ENCODE measurements at places on chromosomes 7 and 10.

DNA sequence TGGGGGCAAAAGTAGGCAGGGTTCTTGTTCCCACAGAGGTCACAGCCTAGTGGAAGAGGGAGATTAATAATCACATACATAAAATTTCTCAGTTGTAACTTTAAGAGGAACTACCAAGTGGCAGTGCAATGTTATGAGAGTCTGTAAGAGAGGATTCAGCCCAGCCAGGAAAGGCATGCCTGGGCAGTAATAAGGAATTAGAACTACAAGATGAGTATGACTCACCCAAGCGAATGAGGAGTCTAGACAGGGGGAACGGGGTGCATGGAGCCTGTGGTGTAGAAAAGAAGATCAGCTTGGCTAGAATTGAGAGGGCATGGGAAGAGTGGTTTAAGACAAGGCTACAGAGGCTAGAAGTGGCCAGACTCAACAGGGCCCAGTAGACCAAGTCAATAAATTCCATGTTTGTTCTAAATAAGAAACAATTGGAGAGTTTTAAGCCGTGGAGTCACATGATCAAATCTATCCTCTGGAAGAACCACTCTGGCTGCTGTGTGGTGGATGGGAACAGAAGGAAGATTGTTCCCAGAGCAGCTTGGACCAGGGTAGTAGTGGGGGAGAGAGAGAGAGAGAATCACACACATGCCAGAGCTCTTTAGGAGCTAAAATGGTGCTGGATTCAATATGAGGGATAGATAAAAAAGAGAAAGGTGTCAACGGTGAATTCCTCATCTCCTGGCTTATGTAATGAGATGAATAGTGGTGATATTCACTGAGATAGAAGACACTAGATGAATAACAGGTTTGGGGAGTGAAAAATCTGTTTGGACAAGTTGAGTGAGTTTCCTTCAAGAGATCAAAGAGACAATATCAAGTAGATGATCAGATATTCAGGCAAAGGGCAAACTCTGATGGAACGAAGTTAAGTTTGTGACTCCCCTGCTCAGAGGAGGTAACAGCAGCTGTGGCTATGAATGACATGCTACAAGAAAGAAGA, 265.1 kb downstream of the FGFR2 start:
- no peak for DNase-seq

GRCh38 chr7:129746857-129747529, 135.5 kb downstream of the NRF1 start:
- DNase-seq: no peak

DNA sequence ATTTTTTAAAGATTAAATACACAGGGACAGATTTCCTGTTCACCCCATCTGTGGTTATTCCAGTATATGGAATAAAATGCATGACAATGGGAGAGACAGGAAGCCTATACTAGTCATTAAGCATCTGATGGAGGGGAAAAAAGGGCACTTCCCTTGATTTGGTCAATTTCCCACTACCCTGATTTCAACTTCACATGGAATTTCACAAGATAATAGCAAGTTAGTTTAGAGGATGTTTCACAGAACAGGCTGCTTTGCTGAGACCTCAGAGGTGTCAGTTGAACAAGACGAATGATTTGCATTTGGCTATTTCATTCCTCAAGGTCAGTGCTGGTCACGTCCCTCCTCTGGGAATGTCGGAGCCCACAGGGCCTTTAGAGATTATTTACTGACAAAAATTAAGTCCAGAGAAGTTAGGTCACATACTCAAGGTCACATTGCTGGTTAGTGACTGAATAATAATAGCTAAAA, 4.7 kb upstream of the ITPRIP start:
- no peak for DNase-seq

GRCh38 chr7:76356823-76357222, 2.0 kb downstream of the YWHAG start:
- peak; percentile 29 for DNase-seq

DNA sequence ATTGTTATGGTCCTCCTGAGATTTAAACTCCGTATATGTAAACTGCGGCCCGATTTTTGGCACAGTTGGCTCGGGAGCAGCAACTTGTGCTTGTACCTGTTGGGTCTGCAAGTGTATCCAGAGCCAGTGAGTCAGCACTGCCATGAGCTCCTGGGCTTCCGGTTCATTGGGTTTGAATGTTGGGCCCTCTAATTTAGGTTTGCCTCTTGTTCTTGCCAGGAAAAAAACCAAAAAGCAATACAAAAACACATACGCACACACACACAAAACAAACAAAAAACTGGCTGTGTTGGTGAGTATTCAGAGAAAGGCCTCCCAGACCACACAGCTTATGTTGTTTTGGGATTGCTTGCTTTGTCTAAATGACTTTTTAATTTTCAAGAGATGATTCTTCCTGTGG, 26.3 kb downstream of the SND1 start:
- DNase-seq: no peak

DNA sequence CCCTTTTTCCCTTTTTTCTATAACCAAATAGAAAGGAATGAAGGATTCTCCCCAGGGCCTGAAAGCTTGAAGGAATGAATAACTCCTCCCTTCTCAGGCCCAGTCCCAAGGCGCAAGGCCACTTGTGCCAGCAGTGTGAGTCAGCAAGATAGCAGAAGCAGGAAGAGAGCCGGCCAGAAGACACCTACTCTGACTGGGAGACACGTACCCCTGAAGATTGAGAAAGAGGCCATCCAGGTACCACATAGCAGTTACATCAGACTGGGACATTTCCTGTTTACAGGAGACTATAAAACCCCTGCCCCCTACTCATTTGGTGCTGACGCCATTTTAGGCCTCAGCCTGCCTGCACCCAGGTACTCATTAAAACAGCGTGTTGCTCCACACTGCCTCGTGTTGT, 65.5 kb downstream of the LRRC17 start:
- DNase-seq: peak; percentile 83

DNA sequence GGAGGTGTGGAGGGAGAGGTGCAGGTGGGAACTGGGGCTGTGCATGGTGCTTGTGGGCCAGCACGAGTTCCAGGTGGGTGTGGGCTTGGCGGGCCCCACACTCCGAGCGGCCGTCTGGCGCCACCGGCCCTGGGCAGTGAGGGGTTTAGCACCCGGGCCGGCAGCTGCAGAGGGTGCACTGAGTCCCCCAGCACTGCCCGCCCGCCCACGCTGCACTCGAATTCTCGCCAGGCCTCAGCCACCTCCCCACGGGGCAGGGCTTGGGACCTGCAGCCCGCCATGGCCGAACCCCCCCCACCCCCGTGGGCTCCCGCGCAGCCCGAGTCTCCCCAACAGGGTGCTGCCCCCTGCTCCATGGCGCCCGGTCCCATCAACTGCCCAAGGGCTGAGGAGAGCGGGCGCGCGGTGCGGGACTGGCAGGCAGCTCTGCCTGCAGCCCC, 810.2 kb downstream of the PCDH15 start:
- DNase-seq: peak; percentile 73

DNA sequence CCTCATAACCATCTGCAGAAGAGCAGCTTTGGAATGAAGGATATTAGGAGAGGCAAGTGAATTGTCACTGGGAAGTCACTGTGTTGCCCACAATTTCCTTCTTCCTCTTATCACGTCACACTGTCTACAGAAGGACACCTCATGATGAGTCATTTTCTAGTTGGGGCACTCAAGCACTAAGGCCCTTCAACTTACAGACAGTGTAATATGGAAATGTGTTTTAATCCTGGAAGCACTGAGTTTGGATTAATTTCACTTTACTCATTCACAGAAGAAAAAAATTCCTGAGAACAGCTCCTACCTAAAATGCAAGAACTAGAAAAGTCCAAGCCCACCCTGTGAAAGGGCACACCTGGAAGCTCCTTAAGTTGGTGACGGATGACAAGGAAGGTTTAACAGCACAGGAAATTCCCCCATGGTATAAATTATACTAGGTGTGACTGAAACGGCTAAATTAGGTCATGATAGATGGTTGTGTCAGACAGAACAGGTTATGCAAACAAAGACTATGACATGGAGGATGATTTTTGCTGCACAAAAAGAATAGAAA, 56.6 kb downstream of the PARD3 start:
- DNase-seq: no peak

DNA sequence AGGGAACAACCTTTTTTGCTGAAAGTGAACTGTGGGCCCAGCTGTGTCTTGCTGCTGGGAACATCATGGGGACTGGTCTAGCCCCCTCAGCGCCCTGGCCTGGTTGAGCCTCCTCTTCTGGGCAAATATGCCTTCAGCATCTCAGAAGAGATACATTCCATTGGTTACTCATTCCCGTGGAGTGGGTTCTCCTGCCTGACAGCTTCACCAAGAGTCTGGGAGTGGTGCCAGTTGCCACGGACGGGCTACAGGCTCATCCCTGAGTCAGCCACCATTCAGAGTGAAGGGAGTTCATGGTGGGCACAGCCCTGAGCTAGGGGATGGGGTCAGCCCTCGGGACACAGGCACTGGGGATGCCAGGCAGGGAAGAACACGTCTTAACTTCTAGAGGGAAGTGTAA, 81.9 kb downstream of the RAMP3 start:
- no peak for DNase-seq

Data from posterior vena cava (tissue), 2 donors.